ENCODE measurements at places on chromosomes 3 and 15.

GRCh38 chr15:68302729-68303128 lies 25.2 kb downstream of the FEM1B start:
- DNase-seq = no peak

DNA sequence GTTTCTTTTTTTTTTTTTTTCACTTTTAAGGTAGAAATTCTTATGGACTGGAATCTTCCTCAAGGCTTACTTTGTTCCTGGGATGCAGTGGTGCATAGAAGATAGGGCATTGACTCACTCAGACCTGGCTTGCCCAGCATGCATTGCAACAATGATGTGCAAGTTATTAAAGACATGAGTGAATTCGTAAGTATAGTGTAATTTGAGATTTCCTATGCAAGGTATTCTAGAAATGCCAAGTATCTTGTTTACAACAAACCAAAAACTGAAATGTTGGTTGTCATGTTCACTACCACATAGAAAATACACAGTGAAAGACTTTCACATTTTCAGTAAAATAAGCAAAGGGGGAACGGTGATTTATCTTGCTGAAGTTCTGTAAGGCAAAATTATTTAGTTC lies 56.5 kb upstream of the FNDC3B start:
- DNase-seq = no peak

DNA sequence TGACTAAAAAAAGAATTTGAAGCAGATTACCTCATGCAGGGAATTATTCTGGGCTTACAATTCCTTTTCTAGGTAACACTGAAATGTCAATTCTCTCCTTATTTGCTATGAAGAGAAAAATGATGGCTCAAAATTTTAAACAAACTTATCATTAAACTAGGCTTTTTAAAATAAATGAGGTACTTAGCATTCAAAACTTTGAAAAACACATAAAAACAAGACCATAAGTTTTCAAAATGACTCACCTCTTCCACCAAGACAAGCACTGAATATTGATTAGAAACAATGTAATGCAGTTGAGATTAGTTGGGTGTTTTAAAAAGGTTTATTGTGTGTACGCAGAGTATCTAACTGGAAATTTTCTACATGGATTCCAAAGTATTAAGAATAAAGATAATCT lies 154.6 kb downstream of the ADAM10 start:
- no peak for DNase-seq

- no peak for DNase-seq
Observed at GRCh38 chr3:149470381-149470780, 4.1 kb upstream of the TM4SF4 start.

- no peak for DNase-seq
Observed at GRCh38 chr3:144660186-144660585, 688.6 kb downstream of the DIPK2A start.

- DNase-seq = no peak
Observed at GRCh38 chr15:100502651-100503050, 26.1 kb downstream of the CERS3 start.

DNA sequence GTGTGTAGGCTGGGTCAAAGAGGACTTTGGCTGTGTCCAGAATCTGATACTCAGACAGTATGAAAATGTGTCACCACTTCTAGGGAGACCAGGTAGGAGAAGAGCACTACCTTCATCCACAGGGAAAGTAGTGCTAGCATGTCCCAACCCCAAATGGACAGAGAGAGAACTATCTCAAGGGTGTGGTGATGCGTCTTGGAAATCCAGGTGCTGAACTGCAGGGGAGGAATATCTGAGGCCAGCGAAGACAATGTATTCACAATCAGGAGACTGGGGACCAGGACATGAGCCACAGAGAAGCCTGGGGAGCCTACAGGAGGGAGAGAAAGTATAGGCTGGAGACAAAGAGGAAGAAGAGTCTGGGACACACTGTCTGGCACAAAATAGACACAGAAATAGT lies 152.0 kb upstream of the WNT5A start:
- no peak for DNase-seq

GRCh38 chr3:27166888-27167287 lies 202.3 kb downstream of the NEK10 start:
- DNase-seq = no peak

- DNase-seq = no peak
Observed at GRCh38 chr3:11363715-11364114, 91.5 kb downstream of the ATG7 start.

GRCh38 chr3:179811321-179812095 lies 158.7 kb downstream of the USP13 start:
- no peak for DNase-seq

GRCh38 chr3:30667280-30667651 lies 60.9 kb downstream of the TGFBR2 start:
- DNase-seq = no peak

- DNase-seq = no peak
Observed at GRCh38 chr3:149277331-149277813, 55.7 kb upstream of the CP start.

- DNase-seq = no peak
Observed at GRCh38 chr3:11991751-11992150, 12.4 kb upstream of the SYN2 start.

GRCh38 chr3:125165189-125165947 lies 47.2 kb downstream of the SLC12A8 start:
- no peak for DNase-seq

GRCh38 chr15:60349589-60349988 lies 48.2 kb downstream of the ANXA2 start:
- no peak for DNase-seq

GRCh38 chr15:87563869-87564268 lies 692.7 kb downstream of the NTRK3 start:
- DNase-seq = no peak

GRCh38 chr3:193297421-193297820 lies 56.4 kb downstream of the PLAAT1 start:
- DNase-seq = no peak

GRCh38 chr3:31133541-31133940 lies 239.1 kb upstream of the GADL1 start:
- no peak for DNase-seq

- peak; percentile 73 for DNase-seq
Observed at GRCh38 chr15:75202251-75203016, 752 bp downstream of the C15orf39 start.

- DNase-seq = no peak
Observed at GRCh38 chr3:36124118-36124796, 256.0 kb upstream of the STAC start.

GRCh38 chr15:52288051-52288942 lies 7.3 kb downstream of the MYO5C start:
- DNase-seq = no peak

DNA sequence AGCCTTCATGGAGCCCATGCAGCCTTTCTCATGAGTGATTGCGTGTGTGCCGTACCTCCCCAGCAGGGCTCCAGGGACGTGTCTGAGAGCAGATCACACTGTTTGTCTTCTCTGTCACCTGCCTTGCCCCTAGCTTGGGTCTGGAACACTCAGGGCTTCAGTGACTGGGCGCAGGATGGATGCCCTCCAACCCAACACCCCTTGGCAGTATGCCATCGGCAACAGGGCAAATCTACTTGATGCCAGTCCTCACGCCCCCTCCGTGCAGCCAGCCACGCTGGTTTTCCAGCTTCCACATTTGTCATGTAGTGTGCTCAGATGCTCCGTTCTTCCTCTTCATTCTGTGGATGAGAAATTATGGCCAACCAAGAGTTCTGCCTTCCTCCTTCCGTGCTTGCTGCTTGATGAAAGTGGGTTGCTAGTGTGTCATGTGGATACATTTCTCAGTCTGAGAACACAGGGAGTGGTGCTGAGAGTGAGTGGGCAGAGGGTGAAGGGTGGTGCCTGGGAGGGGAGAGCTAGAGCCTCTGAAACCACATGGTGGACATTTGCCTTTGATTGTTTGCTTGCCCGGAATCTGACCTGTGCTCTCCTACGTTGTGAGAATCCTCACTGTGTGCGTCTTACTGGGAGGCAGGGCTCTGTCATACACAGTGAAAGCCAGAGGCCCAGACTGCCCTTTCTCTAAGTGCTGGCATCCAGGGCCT lies 97.2 kb downstream of the FAM43A start:
- DNase-seq = no peak

DNA sequence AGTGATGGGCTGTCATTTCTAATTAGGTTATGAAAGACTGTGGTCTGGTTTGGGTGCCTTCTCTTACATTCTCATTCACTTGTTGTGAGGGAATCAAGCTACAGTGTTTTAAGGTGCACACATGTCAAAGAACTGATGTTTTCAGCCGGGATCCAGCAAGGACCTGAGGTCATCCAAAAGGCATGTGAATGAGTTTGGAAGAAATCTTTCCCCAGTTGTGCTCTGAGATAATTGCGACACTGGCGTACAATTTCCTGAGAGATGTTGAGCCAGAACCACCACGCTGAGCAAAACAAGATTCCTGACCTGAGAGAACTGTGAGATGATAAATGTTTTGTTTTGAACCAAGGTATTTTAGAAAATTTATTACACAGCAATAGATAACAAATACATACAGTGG lies 295.3 kb upstream of the SLITRK3 start:
- DNase-seq = no peak
